ENCODE measurements at places on chromosomes 3 and 15.

GRCh38 chr15:31526916-31527690 lies 200.5 kb downstream of the KLF13 start:
- no peak for DNase-seq

GRCh38 chr3:158777161-158777873 lies 24.5 kb upstream of the MFSD1 start:
- no peak for DNase-seq

DNA sequence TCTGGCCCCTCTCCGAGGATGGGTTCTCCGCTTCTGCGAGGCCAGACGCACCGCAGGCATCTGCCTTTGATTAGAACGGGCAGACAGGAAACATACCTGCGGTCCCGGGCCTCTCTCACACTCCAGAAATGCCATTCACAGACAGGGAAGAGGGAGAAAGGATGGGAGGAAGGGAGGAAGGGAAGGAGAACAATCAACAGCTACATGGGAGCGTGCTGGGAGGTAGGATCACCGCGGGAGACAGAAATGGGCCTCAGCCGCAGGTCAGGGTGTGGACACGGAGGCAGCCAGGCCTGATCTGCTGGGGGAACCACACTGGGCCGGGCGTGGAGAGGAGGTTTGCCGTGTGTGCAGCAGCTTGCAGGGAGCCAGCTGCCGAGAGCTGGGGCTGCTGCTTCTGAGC lies 90.7 kb upstream of the RGMA start:
- no peak for DNase-seq

DNA sequence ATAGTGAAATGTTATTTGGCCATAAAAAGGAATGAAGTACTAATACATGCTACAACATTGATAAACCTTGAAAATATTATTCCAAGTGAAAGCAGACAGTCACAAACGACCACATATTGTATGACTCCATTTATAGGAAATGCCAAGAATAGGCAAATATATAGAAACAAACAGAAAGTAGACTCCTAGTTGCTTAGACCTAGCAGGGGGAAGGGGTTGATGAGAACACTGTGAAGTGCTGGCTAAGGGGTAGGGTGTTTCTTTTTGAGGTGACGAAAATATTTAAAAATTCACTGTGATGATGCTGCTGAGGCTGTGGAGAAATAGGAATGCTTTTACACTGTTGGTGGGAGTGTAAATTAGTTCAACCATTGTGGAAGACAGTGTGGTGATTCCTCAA lies 30.5 kb upstream of the XIRP1 start:
- no peak for DNase-seq

DNA sequence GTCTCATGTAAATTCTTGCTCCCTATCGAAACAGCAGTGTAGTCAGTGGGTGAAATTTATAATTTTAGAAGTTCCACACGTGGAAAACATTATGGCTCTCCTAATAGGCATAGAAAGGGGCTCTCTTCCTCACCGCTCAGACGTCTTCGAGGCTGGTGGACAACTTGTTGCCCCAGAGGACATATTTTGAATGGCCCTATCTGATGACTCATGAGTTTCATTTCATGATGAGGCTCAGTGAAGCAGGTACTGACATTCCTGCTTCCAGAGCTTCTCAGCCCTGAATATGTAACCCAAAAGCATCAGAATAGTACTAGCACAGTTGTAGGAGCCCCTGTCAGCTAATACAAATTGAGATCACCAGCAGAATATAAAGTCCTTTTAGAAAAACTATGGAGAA lies 117.9 kb downstream of the HERC1 start:
- no peak for DNase-seq

GRCh38 chr3:63278171-63279004 lies at the start of gene SYNPR:
TSS of gene SYNPR (plus strand) at chr3:63278308.
- no peak for DNase-seq

DNA sequence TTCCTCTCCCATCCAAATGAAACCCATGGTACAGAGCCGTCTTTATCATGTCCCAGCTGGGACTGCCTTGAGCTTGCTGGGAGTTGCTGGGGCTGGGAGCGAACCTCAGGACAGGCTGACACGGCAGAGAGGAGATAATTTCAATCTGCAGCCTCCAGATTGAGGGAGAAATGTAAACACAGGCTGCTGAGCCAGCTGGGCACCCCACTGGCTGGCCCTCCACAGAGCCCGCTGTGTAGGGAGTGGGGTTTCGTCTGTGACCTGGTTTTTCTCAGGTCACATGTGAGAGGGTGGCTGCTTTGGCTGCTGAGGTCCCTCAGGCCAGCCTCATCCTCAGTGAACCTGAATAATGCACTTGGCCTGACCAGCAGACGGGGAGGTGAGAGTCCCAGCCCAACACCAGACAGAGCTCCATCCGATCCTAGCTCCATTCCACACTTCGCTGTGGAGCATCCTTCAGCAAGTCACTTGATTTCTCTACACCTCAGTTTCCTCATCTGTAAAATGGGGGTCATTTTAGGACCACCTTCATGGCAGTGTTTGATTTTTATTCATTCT lies 121.6 kb upstream of the MRPS22 start:
- no peak for DNase-seq

DNA sequence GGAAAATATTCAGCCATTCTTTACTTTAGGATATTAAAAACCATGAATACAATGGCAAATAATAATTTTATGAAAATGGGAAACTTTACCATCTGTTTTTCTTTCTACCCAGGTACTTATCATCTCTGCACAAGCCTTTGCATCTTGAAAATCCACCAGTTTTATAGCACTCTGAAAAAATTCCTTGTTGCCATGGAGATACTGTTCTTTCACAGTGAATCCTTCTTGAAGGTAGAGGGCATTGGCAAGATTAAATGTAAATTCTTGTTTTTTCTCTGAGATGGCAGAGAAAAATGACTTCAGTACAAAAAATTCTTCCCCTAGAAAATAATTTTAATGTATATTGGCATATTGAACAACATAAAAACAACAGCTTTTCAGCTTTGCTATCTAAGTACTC lies 6.9 kb downstream of the SERPINI2 start:
- no peak for DNase-seq

DNA sequence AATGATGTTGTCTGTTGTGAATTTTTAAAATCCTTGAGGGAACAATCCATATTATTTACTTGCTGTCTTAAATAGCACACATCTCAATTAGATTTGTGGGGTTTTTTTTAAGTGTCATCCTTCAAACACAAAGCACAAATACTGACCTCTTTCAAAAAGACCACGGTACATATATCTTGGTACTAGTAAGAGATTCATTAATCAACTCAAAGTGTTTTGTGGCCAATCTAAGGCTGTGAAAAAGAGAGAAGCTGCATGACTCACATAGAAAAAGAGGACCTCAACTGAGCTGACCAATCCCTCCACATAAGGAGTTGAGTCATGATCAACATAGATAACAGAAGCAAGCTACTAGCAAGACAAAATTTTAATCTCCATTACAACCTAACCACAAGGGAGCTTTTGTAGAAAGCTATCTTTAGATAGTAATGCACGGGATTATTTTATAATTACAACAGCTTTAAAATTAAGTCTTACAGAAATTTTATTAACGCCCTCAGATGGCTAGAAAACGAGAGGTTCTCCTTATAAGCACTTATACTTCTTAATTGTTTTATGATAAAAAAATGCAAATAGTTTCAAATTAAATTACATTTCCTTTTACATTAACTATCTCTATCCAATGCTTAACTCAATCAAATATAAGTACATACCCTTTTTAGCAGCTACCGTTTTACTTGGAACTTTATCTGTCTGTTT lies 60.5 kb downstream of the TOP2B start:
- DNase-seq: no peak

Data from nucleus accumbens (tissue), 56 donors.